ENCODE measurements at places on chromosomes 12 and 14.

- no peak for DNase-seq
Observed at GRCh38 chr12:54991161-54991990, 6.8 kb upstream of the TESPA1 start.

- DNase-seq = no peak
Observed at GRCh38 chr12:120376416-120376815, 7.5 kb upstream of the MSI1 start.

GRCh38 chr14:42488965-42489364 lies 882.3 kb downstream of the LRFN5 start:
- DNase-seq = peak; percentile 11

DNA sequence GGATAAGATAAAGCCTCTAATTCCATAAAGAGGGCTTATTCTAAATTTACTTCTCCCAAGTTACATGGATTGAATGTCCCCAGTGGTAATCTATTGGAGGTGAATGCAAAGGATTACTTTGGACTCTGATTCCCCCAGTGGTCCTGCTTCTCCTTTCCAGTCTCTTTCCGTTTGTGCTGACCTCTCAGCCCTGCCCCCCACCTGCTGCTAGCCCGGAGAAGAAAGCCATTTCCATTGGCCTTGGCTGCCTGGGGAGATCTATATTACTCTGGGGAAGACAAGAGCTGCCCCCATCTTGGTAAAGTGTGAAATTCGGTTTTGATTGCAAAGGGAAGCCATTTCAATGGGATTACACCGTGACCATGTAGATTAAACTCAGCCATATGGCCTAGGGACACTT lies 13.3 kb downstream of the ASCL1 start:
- DNase-seq = no peak

- DNase-seq = peak; percentile 67
Observed at GRCh38 chr14:67971627-67972625, 152.3 kb downstream of the RAD51B start.

- DNase-seq = no peak
Observed at GRCh38 chr12:71760471-71760870, 5.8 kb downstream of the RAB21 start.

GRCh38 chr14:21229821-21230220 lies 39.4 kb downstream of the HNRNPC start:
- DNase-seq = no peak

GRCh38 chr12:132356691-132357622 lies 27.6 kb upstream of the GALNT9 start:
- DNase-seq = peak; percentile 69

DNA sequence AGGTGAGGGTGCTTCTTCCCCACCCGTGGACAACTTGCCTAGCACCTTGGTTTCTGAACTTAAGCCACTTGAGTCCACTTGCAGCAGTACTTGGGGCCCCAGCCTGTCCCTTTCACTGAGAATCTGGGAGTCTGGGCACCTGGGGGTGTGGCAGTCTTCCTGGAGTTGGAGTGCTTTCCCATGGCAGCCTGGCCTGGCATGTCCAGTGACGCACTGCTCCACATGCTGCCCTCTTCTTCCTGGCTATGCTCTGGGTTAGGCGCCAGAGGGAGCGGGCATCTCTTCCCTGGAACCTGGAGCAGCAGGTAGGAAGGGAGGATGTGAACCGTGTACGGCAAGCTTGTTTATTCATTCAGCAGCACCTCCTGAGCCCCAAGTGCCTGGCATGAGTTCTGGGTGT lies 76.4 kb downstream of the PAPOLA start:
- DNase-seq = no peak

GRCh38 chr14:78088916-78089315 lies 81.3 kb upstream of the NRXN3 start:
- DNase-seq = no peak

- DNase-seq = no peak
Observed at GRCh38 chr12:113409462-113410124, 5.9 kb upstream of the SDS start.

GRCh38 chr12:16189849-16190248 lies 87.6 kb downstream of the SLC15A5 start:
- DNase-seq = no peak

DNA sequence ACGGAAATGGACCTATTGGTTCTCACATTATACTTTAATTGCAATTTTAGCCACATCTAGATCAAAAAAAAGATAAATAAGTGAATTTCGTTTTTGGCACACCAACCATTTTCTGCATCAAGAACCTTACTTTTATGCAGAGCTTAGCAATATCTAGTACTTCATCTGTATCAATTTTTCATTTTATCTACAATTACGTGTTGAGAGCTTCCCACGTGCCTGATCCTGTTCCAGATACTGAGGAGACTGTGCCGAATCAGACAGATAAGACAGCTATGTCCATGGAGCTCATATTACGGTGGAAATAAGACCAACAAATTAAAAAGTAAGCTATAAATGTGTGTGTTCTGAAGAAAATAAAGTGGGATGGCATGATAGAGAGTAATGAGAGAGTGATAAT lies 101.6 kb downstream of the MGAT4C start:
- no peak for DNase-seq

DNA sequence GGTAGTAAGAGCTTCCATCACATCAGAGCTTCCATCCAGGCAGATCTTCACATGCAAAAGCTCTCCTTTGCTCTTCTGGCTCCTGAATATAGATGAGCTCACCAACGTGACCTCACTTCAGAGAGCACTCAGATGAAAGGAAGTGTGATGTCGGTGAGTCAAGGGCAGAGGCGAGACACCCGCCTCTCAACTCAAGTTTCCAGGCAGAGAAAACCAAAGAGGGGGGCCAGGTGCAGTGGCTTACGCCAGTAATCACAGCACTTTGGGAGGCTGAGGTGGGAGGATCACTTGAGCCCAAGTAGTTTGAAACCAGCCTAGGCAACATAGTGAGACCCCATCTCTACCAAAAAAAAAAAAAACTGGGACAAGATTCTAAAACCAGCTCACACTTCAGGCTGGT lies 126.9 kb downstream of the DUSP6 start:
- peak; percentile 90 for DNase-seq

GRCh38 chr12:26891704-26892103 lies 46.1 kb downstream of the INTS13 start:
- no peak for DNase-seq

- DNase-seq = peak; percentile 38
Observed at GRCh38 chr12:121668750-121669520, 519 bp downstream of the MORN3 start.

DNA sequence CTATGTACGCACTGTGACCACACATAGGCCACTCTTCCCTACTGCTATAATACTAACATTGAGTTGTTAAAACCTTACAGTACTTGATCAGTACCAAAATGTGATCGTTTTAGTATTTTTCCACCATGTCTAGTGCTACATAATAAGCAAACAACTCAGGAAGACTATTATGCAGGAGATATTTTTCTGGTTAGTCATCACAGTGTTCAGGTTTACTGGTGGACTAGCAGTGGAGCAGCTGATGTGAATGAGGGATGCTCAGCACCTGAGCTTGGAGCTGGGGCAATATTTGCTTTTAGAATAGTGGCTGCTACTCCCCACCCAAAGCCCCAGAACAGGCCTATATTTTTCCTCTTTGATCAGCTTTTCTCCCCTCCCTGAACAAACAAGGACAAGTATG lies 513.1 kb downstream of the KCNH5 start:
- no peak for DNase-seq

GRCh38 chr12:5969156-5969973 lies 24.3 kb upstream of the ANO2 start:
- DNase-seq = no peak

DNA sequence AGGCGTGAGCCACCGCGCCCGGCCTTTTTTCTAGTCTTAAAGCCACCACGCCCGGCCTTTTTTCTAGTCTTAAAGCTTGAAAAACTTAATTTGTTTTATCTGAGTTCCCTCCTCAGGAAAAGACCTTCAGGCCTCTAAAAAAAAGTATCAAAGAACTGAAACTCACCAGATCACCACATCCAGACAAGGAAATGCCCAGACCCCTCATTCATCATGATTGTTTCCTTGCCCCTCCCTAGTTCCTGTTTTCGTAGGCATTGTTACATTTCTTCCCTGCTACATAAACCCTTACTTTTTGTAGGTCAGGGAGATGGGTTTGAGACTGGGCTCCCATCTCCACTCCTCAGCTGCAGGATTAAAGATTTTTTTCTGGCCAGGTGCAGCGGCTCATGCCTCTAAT lies 21.1 kb upstream of the VWF start:
- no peak for DNase-seq

GRCh38 chr14:99425272-99425681 lies 55.4 kb downstream of the SETD3 start:
- no peak for DNase-seq

GRCh38 chr12:46950094-46950493 lies 124.3 kb upstream of the SLC38A4 start:
- no peak for DNase-seq

DNA sequence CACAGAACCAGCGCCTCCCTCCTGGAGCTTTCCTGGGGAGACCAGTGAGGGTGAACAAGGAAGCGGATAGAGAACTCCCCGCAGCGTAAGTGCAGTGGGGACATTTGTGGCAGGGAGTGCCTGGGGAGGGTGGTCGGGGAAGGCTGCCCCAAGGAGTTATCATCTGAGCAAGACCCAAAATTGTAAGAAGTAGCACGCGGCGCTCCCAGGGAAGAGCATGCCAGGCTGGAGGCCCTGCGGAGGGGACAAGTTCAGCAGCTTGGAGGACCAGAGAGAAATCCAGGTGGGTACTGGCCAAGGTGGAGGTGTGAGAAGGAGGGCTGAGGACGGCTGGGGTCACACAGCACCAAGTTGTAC lies 46.2 kb upstream of the RIMBP2 start:
- DNase-seq = no peak

- DNase-seq = no peak
Observed at GRCh38 chr12:97385121-97385520, 77.5 kb upstream of the RMST start.

DNA sequence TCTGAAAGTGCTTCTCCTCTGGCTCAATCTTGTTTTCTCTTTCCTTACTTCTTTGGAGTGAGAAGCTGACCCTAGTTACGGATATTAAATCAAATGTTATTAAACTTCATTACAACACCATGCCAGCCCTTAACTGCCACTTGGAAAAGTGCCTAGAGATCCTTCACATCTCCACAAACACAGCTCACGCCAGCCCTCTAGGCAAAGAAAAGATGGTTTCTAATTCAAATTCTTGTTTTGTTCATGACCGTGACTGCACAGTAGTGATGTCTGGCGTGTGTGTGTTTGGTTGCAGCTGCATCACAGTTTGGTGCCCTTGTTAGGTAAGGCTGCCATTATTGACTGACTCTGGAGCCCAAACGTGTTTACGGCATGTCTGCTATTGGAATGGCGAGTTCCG lies 113.0 kb downstream of the BEGAIN start:
- no peak for DNase-seq
